ENCODE measurements at places on chromosomes 11 and 22.

DNA sequence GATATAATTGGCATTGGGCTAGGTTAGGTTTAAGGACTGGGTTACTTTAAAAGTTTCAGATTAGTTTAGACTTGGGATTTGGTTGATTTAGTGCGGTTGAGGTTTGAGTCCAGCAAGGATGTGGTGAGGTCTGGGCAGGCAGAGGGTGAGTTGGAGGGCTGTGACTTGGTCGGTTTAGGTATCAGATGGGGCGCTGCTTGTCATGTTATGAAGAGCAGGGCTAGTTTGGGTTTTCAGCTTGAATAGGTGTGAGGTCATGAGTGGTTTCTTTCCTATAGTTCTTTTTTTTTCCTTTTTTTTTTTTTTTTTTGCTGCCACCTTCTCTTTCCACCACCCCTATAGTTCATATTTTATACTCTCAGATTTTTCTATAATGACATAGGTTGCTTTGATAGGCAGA is 4.8 kb downstream of the CLCF1 start:
- DNase-seq = no peak

GRCh38 chr11:91625495-91625894 is 599.1 kb upstream of the FAT3 start:
- no peak for DNase-seq

GRCh38 chr22:39617342-39617741 is 46.8 kb downstream of the CACNA1I start:
- no peak for DNase-seq

- DNase-seq = no peak
Observed at GRCh38 chr11:63443714-63444113, 47.3 kb downstream of the PLAAT5 start.

GRCh38 chr11:42234451-42234951 is 775.0 kb upstream of the LRRC4C start:
- no peak for DNase-seq

DNA sequence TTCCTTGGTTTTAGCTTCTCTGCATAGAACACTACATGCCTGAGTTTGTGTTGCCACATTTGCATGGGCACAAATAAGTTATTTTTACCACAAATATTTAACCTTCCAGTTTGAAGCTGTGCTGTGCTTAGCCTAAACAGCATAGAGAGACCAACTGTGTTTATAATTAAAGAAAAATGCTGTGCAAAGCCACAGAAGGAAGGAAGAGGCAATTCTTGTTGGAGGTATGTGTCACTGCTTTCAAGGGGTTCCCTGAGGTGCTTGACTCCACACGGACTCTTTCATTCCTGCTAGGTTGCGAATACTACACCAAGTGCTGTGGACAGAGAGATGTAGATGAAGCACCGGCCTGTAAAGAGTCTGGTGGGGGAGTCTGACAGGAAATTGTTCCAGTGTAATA is 47.6 kb upstream of the OLFML1 start:
- no peak for DNase-seq

DNA sequence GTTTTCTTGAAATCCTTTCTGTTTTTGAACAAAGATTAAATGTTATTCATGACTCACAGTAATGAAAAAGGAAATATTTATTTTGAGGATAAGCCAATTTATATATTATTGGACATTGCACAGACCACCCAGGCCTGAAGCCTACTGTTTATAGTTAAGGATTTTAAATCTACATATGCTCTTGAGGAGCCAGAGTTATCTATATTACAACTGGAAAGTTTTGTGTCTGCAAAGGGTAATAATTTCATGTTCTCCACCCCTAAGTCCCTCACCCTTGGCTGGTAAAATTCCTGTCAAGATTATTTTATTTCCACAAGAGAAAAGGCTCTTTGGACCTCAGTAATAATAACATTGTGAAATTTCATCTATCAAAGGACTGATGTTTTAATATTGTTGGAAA is 228.2 kb downstream of the TMEM135 start:
- no peak for DNase-seq

DNA sequence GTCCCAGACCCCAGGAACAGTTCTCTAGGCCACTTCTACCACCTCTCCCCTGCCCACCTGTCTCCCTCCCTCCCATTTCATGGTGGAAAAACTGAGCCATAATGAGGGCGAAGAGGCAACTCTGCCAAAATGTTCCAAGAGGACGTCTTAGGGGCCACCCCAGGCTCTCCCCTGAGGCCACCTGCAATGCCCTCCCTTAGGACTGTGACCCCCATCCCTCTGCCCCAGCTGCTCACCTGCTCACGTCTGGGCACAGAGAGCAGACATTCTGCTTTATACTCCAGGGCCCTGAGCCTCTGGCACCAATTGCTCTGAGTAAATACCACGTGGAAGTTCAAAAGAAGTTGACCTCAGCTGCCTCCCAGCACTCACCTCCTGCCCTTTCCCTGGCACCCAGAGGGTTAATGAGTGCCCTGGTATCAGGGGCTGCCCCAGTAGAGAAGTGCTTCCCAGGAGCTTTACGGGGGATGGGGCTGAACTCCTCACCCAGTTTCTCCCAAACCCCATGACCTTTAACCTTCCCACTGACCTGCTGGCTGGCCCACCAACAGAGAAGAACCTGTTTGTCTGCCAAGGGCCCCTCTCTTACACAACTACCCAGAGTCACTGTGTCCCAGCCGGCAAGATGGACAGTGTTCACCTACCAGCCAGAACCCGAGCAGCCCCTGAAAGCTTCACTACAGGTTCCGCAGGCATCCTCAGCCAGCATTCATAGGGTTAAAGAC is 627 bp upstream of the APOA5 start:
- no peak for DNase-seq

DNA sequence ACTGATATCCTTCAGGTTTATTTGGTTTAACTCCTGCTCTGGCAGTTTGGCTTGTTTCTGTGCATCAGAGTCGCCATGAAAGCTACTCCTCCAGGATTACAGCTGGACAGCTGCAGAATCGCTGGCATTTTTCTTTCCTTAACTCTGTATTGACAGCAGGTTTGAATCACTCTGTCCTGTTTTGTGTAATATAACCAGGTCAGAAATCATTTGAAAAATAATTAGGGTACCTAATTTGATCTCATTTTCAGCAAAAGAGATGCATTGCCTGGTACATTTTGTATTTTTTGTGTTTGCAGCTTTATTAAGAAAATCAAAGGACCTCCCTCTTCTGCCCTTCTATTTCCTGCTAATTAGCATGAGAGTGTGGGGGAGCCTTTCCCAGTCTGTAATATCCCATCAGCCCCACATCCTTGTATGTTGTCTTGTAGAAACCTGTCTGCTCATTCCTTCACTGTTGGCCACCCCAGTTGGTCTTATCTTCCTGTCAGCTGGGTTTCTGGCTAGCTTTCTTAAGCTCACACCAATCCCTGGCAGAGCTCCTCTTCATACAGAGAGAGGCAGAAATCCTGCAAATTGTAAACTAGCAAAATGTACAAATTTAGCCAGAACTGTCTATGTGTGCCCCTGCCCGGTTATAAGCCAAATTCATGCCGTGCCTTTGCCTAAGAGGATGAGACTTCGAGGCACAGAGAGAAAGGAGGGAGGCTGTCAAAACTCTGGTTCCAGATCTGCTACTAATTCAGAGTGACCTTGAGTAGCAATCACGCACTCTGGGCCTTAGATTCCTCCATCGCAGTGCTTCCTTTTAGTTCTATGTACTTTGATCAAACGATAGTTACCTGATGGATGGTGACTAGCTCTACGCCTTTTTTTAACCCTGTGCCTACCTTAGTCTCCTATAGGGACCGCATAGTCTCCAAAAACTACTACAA is 200.6 kb downstream of the NAV2 start:
- no peak for DNase-seq

DNA sequence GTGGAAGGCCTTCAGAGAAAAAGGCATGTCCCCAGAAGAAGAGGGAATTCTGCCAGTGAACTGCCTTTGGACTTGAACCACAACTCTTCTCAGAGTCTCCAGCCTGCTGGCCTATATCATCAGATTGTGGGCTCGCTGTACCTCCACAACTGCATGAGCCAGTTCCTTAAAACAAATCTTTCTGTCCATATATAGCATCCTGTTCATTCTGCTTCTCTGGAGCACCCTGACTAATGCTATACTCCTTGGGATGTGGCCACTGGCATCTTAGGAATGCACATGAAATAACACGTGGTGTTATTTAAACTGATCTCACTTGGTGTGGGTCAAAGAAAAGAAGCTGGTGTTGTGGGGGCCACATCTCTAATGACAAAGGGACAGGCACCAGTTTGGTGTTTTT is 58.3 kb upstream of the VSTM5 start:
- DNase-seq = no peak

Measured in gastrocnemius medialis (tissue), 4 donors.